ENCODE measurements at places on chromosomes 5 and 9.

GRCh38 chr9:103242025-103242424, 246.9 kb downstream of the CYLC2 start:
- DNase-seq = no peak

DNA sequence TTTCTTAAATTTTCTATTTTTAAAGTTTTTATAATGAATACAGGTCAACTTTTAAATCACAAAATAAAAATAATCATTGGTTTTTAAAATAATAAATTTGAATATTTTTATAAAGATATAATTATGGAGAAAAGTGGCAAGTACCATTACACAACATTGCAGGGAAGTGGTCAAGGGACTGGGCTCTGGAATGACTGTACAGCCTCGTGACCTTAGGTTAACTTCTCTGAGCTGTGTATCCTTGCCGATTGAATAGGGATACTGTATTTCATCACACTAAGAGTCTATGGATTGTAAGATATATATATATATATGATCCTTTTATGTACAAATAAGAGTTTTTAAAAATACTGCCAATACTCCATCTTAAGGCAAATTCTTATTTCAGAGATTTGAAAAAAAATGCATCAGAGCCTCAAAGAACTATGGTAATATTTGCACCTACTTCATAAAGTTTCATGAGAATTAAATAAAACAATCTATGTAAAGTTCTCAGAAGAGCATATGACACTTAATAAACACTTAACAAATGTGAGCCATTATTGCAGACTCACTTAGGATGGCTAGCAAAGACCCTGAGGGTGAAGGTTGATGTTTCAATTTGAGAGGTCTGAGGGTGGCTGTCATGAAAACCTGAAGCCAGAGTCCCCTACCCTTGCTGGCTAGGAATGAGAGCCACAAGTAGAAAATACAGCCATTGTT, 136.5 kb downstream of the CCDC192 start:
- no peak for DNase-seq

DNA sequence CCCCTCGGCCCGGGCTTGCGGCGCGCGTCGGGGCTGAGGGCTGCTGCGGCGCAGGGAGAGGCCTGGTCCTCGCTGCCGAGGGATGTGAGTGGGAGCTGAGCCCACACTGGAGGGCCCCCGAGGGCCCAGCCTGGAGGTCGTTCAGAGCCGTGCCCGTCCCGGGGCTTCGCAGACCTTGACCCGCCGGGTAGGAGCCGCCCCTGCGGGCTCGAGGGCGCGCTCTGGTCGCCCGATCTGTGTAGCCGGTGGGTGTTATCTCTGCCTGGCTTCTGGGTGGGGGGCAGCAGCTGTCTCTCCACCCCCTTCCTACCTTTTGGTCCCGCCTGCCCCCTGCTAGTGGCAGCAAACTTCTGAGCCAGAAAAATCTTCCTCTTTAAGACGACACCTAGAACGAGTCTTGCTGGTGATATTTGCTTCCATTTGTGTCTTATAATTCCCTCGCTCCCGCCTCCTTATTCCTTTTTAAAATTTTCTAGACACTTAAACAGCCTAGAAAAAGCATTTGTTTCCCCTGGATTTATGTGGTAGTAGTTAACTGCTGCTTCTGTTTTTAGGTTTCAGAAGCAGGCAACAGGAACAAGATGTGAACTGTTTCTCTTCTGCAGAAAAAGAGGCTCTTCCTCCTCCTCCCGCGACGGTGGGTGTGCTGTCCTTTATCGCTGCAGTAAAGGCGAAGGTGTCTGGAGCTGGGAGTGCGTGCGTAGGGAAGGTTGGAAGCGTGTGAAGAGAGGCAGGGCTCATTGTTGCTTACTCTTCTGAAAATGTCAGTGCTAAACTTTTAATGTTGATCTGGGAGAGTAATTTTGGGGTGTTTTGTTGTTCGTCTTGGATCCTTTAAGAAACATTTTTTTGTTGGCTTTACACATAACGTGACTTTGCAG, 554 bp downstream of the JAK2 start:
- DNase-seq = peak; percentile 57

GRCh38 chr9:71955300-71955915, 44.0 kb downstream of the C9orf85 start:
- DNase-seq = no peak

DNA sequence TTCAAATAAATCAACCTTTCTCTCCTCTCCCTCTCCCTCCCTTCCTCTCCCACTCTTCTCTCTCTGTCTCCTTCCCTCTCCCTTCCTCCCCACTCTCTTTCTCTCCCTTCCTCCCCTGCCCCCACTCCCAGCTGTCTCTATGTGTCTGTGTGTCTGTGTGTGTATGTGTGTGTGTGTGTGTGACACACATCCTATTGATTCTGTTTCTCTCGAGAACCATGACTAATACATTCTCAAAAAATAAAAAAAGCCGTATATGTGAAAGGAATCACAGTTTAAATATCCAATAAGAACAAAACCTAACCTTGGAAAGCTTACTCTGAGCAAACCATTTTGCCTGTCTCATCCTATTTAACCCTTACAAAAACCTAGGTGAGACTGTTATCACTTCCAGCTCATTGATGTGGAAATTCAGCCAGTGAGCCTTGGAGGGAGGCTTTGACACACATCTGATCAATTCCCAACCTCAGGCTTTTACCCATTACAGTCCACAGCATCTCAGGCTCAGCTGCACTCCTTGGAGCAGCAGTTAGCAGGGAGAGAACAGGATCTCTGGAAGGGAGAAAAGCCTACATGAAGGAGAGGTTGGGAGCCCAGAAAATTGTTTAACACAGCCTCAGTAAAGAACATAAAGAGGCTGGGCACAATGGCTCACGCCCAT, 8.3 kb downstream of the HSD17B3 start:
- peak; percentile 27 for DNase-seq

DNA sequence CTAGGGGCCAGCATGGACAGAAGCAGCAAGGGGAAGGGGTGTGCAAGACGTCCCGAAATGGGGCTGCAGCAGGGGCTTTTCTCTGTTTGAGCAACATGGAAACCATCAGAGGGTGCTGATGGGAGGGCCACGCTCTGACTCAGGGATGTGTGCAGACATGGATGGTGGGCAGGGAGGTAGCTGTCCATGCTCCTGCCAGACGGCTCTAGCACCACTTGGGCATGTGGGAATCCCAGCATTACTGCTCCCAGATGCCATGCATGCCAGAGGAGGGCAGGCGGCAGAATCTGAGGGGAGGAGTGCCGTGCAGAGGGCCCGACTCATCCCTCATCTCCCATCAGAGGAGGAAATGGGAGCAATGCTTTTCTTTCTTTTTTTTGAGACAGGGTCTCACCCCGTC, 45.6 kb upstream of the SLC25A51 start:
- peak; percentile 42 for DNase-seq

DNA sequence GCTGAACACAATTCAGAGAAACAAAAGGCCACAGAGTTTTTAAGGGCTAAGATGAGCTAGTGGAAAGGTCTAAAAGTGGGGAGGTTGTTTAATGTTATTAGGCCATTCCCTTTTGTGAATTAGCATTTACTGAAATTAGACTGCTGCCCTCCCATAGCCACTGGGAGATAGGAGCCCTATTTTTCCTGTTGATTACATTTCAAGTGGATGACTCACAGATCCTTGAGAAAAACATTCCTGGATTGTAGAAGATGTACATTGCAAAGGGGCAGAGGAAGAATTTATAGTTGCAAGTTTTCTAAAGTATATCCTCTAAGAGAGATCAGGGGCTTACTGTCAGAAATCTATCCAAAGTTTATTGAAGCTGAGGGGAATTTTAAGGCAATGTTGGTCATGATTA, 367.1 kb upstream of the IZUMO3 start:
- no peak for DNase-seq

GRCh38 chr5:23411994-23412393, 95.4 kb upstream of the PRDM9 start:
- peak; percentile 70 for DNase-seq

DNA sequence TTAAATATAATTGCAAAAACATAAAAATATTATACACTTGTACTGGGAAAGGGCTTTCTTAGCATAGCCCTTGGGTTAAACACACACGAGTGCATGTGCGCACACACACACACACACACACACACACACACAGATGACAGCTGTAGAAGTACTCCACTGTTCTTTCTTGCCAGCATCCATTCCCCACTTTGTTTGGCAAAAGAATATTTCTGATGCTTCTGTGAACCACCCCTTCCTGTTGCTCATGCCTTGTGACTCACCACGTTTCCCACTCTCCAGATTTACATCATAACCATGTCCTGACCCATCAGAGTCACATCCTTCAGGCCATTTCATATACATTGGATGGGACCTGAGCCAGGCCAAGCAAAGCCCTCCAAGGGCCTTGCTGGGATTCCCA, 280.1 kb downstream of the DNAH5 start:
- DNase-seq = peak; percentile 94

DNA sequence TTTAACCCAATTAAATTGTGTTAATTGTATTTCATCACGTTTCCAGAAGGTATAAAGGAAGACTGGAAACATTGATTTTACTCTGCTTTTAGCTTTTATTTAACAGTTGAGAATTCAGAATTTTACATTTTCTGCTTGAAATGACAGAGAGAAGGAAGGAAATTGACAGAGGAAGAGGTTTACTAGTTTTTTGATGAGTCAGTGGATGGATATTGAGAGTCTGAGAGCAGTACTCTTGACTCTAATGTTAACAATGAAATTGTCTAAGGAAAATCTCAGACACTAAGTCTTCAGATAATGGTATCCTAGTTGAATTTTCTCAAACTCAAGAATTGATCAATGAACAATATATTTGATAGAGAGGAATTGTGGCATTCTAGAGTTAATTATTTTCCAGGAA, 60.6 kb downstream of the IPO11 start:
- DNase-seq = no peak

DNA sequence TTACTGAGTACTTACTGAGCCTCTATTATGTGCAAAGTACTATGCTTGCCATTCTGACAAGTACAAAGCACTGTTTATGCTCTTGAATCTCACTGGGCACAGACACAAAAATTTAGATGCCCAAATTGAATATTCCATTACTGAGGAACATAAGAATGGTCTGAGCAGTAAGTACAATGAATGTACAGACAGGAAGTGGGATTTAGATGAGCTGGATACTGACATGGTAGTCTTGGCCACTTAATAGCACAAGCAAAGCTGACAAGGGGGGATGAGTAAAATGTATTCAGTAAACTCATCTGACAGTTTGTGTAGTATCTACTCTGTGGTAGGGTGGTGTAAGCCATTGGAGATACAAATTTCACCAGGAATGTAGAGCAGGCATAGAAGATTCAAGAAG, 132.4 kb downstream of the EFNA5 start:
- DNase-seq = no peak

DNA sequence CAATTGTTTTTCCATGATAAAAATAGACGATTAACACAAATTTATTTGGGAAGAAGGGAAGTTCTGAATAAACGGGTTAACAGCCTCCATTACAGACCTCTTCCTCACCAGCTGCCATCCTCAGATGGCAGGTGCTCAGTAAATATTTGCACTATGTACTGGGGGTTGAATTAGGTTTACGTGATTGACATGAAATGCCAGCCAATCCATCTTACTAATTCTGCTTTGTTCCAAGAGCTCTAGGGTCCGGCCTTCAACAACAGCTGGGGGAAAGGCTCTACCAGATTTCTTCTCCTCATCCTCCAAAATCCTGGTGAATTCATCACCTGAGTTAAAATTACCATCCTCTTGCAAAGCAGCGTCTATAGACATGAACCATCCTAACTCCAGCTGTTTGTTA, 104.6 kb downstream of the MTX3 start:
- DNase-seq = no peak

DNA sequence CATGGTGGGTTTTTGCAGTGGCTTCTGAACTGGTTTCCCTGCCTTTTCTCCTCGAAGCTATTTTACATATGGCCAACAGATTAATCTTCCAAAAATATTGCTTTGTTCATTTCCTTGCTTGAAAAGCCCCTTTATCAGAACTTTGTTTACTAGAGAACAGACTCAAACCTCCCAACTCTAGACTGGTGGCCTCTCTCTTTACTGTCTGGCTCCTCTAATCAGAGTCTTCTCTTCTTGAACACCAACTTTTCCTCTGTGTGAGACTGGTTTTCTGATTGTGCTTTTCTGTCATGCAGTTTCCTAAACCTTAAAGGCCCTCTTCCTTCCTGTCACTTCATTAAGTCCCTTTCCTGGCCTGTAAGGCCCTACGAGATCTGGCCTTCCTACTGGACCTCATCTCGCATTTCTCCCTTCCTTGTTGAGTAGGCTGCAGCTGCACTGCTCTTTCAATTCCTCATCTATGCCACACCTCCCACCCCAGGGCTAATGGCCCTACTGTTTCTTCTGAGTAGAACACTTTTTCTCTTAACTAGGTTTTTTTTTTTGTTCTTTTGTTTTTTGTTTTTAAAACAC, 5.7 kb downstream of the C9orf43 start:
- no peak for DNase-seq

DNA sequence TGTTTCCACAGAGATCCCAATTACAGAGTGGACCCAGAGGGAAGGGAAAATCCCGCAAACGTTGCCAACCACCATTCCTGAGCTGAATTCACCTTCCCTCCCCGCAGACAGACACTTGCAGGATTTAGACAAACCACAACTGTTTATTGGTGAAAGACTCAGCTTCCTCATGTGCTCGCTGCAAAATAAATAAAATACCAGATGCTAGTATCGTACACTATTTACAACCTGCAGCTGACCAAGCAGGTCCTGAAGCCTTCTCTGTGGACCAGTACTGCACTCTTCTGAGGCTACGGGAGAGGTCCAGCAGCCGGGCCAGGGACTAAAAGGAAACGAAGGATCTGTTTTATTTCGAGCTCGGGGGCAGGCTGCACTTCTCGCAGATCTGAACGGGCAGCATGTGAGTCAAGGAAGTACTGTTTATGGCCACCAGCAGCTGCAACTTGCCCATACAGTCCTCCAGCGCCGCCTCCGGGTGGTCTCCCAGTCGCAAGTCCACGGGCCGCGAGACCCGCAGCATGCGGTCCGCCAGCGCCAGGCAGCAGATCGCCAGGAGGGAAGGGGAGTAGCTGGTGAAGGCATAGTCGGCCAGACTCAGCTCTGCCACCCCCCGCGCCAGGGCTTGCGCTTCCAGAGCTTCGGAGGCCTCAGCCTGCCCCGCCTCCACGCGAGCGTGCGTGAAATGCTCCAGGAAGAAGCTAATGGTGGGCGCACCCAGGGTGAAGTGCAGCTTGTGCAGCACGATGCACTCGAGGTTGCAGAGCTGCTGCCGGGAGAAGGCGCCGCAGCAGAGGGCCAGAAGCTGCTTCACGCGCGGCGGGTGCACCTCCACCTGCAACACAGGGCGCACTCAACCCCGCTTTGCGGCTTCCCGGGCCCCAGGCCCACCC, 2.1 kb downstream of the CCNO start:
- no peak for DNase-seq

GRCh38 chr5:164581889-164582288, 1076.5 kb downstream of the MAT2B start:
- DNase-seq = no peak

DNA sequence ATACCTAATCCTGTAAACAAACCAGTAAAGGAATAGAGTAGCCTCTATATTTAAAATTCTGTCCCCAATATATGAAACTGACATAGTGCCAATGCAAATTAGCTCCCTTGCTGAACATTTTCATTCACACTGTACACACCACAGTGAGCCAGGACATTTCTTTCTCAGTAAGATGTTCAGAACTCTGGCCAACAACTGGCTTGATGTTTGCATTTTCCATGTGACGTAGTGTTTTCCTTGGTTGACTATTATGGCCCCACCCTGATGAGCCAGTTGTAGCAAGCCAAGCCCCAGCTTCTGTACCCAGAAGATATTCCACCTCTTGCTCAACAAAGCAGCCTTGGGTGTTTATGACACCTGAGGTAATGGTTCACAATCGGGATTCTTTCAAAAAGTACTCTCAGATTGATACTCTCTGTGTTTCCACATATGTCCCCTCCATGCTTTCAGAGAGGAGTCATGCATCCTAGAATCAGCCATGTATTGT, 17.7 kb upstream of the ANXA1 start:
- DNase-seq = no peak

All from fibroblast of lung (primary cell).